ENCODE measurements at places on chromosomes 2 and 18.

DNA sequence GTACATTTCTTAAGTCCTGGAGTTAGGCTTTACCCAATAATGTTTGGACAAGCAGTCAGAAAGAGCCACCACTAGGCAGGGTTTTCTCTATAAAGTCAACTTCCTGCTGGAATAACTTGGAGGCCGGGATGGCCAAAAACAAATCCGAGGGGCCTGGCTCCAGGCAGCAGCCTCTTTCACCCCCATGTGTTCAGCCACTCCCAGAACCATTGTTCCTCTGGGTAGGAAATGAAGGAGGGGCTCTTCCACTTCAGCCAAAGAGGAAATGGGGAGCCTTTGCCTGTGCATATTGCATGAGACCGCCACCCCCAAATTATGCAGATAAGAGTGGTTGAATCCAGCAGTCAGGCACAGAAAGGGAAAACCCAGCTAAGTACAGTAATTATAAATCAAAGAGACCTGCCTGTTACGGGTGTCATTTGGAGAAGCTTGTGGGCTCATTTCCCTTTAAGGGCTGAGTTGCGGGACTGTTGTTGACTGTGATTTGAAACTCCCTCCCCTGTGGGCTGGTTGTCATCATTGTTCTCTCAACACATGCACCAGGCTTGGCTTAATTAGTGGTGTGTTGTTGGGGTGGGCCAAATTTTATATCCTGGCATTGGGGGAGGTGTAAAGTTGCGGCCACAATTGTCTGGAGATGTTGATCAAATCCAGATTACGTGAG lies 212.8 kb upstream of the SOX11 start:
- DNase-seq = no peak

- DNase-seq = no peak
Measured at GRCh38 chr2:101779190-101779589, 81.7 kb downstream of the MAP4K4 start.

GRCh38 chr2:204722207-204722606 lies 176.9 kb downstream of the PARD3B start:
- DNase-seq = no peak

GRCh38 chr2:236627841-236628240 lies 58.2 kb downstream of the ACKR3 start:
- DNase-seq = no peak

GRCh38 chr2:102749938-102750337 lies 11.9 kb upstream of the TMEM182 start:
- peak; percentile 51 for DNase-seq

DNA sequence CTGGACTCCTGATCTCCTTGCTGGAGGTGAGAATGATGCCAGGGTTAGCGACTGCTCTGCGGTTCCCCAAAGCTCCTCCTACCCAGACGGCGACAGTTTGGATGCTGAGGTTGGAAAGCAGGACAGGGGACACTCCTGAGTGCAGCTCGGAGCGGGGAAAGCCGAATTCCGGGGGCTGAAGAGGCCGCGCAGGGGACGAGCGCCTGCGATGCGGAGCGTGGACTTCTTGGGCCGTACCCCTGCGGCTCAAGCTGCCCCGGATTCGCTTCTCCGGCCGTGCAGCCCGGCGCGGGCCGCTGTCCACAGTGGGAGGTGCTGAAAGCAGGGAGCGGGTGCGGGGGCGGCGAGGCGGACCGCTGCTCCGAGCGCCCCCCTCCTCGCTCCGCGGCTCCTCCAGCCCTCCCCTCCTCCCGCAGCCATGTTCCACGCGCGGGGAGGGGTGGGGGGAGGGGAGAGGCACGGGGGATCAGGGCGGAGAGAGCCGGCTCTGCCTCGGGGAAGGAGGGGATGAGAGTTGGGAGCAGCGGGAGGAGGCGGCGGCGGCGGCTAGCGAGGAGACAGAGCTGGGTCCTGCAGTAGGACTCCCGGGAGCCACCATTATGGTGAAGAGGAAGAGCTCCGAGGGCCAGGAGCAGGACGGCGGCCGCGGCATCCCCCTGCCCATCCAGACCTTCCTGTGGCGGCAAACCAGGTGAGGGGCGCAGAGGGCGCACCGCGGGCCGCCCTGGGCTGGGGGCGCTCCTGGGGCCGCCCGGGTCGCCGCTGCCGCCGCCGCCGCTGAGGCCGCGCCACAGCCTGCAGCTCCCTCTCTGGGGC lies at the start of gene UNC80:
Gene UNC80, plus strand, starts transcription at position 359 of the 816 bp plus-strand sequence. Its CDS starts 241 bp downstream, at position 600.
- DNase-seq = no peak

- DNase-seq = no peak
Measured at GRCh38 chr2:69564604-69565003, 78.9 kb downstream of the AAK1 start.

DNA sequence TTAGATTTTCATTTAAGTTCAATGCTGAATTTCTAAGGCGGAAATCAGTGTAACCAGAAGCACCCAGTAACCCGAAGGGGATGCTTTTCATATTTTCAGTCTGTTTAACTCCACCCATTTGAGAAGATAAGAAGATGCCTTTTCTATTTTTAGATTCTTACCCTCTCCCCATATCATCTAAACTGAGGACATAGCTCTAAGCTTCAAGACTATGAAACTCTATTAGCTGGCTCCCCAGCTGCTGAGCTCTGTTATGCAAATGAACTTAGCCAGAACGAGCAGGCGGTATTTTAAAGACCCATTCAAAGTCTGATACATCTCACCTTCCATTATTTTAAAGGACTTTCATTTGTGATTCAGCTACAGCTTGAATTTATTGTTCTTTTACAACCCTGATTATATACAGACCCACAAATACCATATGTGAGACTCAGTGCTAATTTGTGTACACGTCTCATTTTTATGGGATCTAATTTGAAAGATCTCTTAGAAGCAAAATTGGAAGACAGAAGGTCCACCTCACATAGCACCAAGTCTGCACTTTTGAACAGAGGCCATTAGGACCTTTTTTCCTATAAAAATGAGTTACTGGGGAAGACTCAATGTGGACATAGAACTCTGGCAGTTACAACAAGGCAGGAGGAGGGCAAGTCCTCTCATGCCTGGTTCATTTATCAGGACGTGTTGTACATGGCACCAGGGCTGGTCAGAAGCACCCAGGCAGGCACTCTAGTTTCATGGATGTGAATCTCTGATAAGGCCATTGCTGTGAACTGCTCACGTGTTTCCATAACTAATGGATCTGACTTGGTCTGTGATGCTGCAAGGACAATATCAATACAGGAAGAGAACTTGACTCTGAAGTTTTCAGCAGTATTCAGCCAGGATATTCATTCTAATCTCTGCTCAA lies 16.3 kb downstream of the CDC42EP3 start:
- no peak for DNase-seq

GRCh38 chr2:7403092-7403775 lies 486.0 kb downstream of the RNF144A start:
- DNase-seq = no peak

DNA sequence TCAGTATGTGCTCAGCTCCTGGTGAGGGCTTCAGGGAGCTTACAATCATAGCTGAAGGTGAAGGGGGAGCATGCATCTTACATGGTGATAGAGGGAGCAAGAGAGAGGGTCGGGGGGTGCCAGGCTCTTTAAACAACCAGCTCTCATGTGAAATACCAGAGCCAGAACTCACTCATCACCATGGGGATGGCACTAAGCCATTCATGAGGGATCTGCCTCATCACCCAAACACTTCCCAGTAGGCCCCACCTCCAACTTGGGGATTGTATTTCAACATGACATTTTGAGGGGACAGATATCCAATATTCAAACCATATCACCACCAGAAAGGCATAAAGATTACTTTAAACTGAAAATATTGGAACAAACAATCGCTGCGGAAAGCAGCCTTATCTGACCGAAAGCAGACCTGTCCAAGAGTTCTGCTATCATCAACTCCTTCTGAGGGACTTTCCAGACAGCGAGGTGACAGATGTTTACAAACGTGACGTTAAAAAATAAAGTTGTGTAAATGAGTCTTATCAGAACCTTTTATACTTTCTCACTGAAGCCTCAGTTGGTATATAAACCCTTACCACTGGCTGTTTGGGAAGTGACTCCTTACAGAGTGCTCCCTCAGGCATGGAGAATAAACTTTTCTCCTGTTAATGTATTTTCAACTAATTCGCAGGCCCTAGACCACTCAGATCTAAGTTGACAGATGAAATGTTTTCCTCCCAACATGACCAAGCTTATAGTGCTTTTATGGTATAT lies 35.5 kb upstream of the PTH2R start:
- no peak for DNase-seq

GRCh38 chr2:240301256-240301795 lies 134.1 kb upstream of the GPC1 start:
- no peak for DNase-seq

DNA sequence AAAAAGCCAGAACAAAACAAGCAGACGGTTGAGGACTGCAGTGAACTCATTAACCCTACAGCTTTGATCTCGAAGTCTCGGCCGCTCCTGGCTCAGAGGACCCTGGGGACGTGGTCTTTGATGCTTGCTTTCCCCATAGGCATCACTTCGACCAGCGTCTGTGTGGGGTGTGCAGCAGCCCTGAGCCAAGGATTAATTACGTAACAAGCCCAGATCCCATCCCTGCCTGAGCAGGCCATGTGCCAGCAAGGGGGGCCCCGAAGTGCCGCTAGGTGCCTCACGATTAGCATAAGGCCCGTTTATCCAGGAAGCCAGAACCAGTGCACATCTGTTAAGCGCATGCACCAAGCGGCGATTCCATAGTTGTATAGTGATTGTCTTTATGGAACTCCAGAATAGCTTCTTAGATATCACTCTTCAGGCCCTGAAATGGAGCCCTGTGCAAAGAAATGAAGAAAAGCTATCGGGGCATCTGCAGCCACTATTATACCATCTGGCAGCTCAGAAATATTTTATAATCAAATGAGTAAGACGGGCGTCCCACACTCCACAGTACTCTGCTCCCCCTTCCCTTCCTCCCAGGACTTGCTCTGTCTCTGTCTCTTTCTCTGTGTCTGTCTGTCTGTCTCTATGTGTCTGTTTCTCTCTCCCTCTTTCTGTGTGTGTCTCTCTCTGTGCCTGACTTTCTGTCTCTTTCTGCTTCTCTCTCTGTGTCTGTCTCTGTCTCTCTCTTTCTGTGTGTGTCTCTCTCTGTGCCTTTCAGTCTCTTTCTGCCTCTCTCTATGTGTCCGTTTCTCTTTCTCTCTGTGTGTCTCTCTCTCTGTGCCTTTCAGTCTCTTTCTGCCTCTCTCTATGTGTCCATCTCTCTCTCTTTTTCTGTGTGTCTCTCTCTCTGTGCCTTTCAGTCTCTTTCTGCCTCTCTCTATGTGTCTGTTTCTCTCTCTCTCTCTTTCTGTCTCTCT lies 41.7 kb downstream of the HPCAL1 start:
- peak; percentile 68 for DNase-seq

GRCh38 chr2:11750917-11751316 lies 4.5 kb downstream of the LPIN1 start:
- no peak for DNase-seq

- DNase-seq = no peak
Measured at GRCh38 chr2:180846756-180847472, 133.5 kb upstream of the UBE2E3 start.

- no peak for DNase-seq
Measured at GRCh38 chr2:165141601-165142354, 62.1 kb downstream of the SCN3A start.

DNA sequence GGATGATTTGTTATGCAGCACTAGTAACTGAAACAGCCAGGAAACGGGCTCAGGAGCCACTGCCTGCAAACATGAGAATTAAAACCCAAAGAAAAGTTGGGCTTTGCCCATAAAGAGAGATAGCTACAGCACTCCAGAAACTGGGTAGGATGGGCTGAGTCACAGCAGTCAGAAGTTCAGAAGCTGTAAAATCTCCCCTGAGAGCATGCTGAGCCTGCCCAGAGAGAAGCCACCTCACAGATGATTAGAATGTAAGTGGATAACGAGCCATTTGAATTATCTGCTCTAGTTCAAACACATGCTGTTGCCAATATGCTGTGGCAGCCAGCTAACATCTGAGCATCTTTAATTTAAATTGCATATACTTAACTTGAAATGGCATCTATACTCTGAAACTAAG lies 388.1 kb upstream of the ACVR2A start:
- DNase-seq = no peak

DNA sequence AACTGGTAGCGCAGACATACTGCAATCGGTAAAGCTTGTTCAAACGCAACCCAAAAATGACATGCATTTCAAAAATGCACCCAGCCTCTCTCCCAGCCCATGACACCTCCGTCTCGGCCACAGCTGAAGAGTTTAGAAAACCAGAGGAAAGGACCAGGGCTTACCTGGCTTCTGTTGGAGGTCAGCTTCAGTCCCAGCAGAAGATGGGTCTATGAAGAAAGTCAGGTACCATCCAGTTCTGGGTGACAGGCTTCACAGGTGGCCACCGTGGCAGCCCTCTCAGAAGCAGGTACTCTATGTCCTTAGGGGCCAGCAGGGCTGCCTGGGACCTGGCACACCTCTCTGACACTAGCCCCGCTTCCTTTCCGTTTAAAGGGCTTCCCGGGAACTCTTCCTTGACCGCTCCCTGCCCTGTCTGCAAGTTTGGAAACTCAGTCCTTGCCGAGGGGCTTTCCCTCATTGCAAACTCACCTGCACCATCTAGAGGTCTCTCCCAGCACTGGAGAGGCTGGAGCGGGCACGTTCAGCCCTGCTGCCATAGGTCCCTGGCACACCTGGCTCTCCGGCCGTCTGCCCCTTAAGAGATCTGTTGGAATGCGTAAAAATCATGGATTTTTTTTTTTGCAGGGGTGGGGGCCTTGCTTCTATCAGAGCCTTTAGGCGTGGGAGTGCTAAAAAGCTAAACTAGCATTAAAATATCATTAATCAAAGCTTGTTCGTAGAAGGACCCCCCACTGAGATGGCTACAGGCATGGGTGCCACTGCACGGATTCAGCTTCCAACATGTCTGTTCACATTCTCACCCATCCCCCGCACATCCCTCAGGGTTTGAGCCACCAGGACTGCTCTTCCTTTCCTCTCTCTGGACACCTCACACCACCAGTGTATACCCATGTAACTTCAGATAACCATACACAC lies at the start of gene EDAR:
Gene EDAR, minus strand, starts transcription at position 425 of the 918 bp plus-strand sequence. CDS start 58,206 bp downstream, outside the sequence.
- DNase-seq = no peak

- DNase-seq = no peak
Measured at GRCh38 chr2:100589527-100589926, 26.7 kb downstream of the PDCL3 start.

GRCh38 chr2:219175928-219176817 lies 552 bp downstream of the CNPPD1 start:
- DNase-seq = peak; percentile 52

DNA sequence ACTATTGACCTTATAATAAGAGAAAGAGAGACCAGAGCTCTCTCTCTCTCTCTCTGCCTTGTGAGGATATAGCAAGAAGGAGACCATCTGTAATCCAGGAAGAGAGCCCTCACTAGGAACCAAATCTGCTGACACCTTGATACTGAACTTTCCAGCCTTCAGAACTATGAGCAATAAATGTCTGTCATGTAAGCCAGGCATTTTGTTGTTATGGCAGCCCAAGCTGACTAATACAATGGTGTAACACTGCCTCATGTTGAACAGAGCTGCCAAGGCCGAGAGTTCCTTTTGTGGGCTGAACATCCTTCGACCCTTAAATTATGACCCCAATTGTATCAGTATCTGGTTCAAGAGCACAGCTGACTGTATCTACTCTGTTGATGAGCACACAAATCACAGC lies 108.0 kb downstream of the LRRC30 start:
- DNase-seq = no peak

- no peak for DNase-seq
Measured at GRCh38 chr18:36492604-36493329, 195.3 kb downstream of the FHOD3 start.

- DNase-seq = peak; percentile 82
Measured at GRCh38 chr2:101152272-101153076, 1.3 kb upstream of the TBC1D8 start.

GRCh38 chr2:173187941-173188788 lies 112.5 kb downstream of the MAP3K20 start:
- no peak for DNase-seq

Measured in MV-4-11 (cell line).